ENCODE measurements at places on chromosomes 5 and 9.

- no peak for DNase-seq
These were observed 177.3 kb upstream of the VCAN start for GRCh38 chr5:83294246-83294645.

- DNase-seq, result no peak
These were observed 51.5 kb downstream of the KLF9 start for GRCh38 chr9:70362952-70363351.

DNA sequence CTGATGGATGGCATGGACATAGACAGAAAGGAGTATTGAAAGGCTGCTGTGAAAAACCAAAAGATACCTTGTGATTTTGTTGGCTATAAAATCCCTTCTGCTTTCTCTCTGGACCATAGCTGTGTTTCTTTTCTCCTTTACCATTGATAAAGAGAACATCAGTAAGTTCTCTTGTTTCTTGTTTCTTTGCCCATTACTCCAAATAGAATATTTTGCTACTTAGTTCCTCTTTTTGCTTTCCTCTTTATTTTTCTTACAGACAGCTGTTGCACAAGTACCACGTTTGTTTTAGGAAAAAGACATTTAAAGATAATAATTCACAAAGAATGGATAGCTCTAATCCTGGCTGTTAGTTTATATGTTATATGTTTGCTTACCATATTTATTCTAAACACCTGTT, 1129.2 kb downstream of the DTWD2 start:
- no peak for DNase-seq

DNA sequence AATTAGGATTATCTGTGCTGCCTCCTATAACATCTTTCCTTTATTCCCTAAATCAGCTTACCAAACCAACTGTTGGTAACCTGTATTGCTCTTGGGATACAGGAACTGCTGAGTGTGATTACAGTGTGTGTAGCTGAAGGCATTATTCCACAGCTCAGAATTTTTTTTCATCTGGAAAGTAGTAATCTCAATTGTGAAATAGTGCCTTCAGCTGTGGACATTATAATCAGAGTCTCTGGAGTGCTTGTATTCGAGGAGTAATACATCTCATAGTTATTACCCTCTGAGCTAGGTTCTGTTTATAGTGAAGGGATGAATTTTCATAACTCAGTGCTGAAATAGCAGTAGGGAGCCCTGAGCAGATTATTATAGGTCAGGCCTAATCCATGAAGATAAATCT, 199.5 kb downstream of the MAST4 start:
- DNase-seq, result no peak

DNA sequence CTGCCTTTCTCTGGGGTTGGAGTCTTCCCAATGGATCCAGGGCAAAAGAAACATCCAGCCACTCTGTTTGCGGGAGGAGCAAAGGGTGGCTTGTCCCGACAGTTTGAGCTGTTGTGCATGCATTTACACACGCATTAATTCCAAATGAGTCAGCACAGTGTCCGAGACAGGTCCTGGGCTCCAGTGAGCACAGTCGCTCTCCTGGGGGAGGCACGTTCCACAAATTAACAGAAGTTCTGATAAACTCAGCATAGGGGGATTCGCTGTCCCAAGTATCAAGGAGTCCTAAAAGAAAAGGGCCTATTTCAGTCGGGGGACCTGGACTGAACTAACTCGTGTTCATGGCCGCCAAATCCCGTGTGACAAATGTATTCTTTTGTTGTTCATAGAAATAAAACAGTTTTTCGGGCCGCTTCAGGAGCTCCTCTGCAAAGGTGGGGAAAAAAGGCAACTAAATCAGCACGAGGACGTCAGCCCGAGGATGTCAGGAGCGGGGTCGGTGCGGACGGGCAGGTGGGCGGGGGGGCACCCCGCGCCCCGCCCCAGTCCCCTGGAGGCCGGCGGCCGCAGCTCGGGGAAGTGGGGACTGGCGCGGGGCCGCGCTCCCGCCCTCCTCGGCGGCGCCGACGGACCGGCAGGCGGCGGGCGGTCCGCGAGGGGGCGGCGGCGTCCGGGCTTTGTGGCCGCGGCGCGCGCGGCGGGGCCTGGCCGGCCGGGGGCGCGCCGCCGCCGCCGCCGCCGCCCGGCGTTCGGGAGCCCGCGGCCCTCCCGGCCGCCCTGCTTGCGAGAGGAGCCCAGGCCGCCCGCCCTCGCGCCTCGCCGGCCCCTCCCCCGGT, at the start of gene MSANTD3:
TSS of gene MSANTD3 (plus strand) at position 614 of the 836 bp plus-strand sequence. CDS start 14,796 bp downstream, outside the sequence.
- DNase-seq, result peak; percentile 81

DNA sequence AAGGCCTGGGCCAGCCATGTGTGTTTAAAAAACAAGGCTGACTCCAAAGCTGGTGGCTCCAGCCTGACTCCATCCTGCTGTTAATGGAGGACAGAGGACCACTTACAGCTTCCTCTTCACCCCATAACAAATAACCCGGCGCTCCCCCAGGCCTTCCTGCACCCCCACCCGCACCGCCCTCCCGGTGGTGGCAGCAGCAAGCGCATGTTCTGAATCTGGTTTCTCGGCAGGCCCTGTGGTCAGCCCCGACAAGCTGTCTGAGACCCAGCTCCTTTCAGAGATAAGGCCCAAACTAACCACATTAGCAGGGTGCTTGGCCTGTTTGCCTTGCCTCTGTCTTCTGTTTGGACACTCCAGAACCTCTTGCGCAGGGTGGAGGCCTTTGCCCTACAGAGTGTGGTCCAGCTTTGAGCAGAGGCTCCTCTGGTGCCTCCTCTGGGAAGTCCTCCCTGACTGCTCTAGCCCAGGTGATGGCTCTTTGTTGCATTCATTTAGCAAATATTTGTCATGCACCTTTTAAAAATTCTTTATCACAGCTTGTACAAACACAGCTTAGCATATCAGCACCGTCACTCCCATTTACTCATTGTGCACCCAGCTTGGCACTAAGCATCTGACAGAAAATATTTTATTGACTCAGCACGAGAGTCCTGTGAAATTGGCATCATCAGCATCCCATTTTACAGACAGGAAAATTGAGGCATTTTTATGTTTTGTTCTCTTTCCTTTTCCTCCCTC, 78.4 kb downstream of the NDFIP1 start:
- DNase-seq, result no peak

- no peak for DNase-seq
These were observed 78.4 kb downstream of the SREK1 start for GRCh38 chr5:66222455-66222854.

DNA sequence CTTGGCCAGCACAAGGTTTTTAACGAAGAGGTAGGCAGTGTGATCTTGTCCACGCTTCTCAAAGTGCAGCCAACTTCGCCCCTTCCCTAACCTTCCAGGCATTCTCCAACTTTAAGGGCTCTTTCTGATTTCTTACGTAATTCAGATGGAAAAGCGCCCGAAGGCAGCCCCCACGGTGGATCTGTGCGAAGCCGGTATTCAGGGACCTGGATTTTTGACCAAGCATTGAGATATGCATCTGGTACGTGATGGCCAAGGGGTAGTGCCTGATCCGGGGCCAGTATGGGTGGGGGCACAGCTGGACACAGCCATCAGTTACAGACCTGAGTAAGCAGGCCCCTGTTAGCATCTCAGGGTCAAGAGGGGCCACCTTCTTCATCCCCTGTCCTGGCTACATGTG, 80.0 kb downstream of the AMBP start:
- DNase-seq, result no peak

- DNase-seq, result no peak
These were observed 90.2 kb upstream of the SH3PXD2B start for GRCh38 chr5:172544371-172545095.

DNA sequence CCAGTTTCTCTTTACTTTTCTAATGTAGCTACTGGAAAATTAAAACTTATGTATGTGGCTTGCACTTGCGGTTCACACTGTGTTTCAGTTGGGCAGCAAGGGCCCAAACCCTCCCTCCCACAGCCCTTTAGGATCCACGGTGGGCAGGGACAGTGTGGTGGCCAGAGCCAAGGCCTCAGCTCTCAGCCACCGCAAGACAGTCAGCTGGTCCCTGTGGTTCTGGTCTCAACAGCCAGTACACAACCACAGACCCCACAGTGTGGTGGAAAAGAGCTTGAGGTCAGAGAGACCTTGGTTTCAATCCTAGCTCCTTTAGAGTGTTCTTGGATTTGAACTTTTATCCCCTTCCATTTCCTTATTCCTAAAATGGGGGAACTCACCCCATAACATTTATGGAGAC, 153.0 kb upstream of the SMIM23 start:
- no peak for DNase-seq

- DNase-seq, result no peak
These were observed 300.5 kb downstream of the COX7C start for GRCh38 chr5:86918246-86918645.

Measured in Karpas-422 (cell line).